Foreskin keratinocyte (primary cell): ENCODE measurements at places on chromosomes 1 and 21.

GRCh38 chr1:1020415-1021009, 592 bp downstream of the AGRN start:
- DNase-seq: no peak

GRCh38 chr1:172820475-172821158, 161.7 kb downstream of the FASLG start:
- no peak for DNase-seq

- DNase-seq: no peak
Measured at GRCh38 chr1:8349473-8349865, 31.6 kb downstream of the SLC45A1 start.

- DNase-seq: no peak
Measured at GRCh38 chr1:162373541-162374260, 3.0 kb downstream of the SPATA46 start.
